ENCODE measurements at places on chromosomes 4 and X. TPM values are rescaled to one million over a fixed set of nuclear protein-coding genes. Genes with fewer than 3 reads are reported as not detected.

DNA sequence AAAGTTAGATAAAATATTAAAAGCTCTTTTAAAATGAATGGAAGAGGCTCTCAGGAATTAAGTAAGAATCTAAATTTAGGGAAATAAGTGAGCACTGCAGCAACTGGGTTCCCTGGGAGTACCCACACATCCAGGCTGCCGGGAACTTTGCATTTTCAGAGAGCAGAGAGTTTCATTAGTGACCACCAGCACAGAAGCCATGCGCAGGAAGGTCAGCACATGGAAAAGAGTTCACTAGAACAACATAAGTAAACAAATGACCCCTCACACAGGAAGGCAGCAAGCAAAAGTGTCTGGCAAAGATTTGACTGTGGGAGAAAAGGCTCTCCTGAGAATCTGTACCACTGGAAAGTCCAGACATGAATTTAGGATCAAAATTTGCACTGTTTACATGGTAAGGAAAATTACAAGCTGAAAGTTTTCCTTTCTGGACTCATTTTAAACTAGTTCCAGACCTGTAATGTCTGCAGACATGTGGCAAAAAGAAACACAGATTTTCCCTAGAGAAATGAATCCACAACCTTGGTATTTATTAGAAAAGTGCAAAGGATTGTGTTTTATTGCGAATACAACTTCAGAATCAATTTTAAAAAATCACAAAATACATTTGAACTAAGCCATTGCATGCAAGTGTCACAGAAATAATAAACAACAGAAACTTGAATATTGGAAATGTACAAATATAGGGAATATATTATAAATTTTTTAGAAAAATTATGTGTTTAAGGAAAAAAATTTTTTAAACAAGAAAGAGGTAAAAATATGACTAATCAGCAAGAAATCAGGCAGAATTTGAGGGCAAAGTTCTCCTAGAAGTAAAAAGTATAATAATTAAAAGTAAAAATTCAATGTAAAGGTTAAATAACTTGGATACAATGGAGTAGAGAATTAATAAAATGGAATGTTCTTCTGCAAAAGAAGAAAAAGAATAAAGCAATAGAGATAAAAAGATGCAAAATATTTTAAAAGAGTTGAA is 18.4 kb upstream of the MYOZ2 start:
- DNase-seq: no peak

DNA sequence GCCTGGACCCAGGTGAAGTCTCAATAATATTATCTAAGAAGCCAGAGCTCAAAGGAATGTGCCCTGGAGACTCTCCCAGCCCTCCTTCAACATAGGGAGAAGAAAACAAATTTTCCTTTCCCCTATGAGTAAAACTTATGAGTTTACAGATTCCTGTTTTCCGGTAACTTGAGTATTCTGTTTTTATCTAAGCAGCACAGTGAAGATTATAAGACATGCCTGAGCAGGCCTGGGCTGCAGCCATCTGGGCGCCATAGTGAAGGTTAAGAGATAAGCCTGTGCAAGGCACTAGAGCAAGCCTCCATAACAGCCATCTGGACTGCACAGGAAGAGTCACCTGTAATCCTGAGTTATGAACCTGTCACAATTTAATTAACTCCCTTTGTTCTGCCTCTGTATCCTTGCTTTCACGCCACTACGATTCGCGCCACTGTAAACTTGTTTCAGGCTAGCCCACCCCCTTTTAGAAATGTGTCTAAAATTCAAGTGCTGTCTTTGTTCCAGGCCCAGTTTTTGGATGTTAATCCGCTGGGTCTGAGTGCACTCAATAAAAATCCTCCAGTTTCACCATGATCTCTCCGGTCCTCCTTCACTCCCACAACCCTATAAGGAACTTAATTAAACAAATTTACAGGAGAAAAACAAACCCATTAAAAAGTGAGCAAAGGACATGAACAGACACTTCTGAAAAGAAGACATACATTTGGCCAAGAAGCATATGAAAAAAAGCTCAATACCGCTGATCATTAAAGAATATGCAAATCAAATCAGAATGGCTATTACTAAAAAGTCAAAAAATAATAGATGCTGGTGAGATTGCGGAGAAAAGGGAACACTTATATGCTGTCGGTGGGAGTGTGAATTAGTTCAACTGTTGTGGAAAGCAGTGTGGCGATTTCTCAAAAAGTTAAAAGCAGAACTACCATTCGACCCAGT is 189.5 kb downstream of the APBB2 start:
- no peak for DNase-seq

- no peak for DNase-seq
Observed at GRCh38 chrX:30008031-30008430, 207.3 kb upstream of the MAGEB2 start.

- no peak for DNase-seq
Observed at GRCh38 chr4:82621251-82621650, 59.5 kb upstream of the TMEM150C start.

DNA sequence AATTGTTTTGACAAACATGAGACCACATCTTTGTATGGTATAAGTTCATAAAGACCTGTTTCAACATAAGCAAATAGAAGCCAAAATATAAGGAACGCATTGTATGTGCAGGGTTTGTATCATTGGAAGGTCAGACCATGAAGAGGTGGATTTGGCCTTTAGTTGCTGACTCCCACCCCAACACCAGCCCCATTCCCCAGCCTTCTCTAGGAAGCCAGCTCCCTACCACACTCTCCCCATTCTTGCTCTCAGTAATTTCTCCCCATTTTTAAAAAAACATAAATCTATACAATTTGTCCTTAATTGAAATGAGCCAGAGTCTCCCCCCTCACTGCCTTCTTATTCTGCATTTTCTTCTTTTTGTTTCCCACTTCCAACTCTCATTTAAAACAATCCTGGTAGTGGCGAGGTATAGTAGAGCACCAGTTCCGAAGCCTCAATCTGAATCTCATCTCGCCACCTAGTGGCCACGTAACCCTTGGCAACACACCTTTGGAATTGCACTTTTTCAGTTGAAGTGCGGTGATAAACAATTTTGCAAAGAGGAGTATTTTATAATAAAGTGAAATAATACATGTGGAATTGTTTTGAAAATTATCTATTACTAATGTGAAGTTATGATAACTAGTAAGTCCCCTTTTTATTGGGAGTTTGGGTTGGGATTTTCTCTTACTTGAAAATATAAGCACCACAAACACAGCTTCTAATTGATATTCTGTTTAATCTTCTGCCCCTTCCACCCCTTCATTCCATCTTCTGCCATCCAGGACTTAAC is 126.6 kb downstream of the ASB9 start:
- peak; percentile 45 for DNase-seq

FAM236B gene
- total RNA-seq: not detected

FAM9A gene
- not detected for total RNA-seq

All from HepG2 (cell line).